ENCODE measurements at places on chromosomes 2 and 18. TPM values are rescaled to one million over a fixed set of nuclear protein-coding genes. Genes with fewer than 3 reads are reported as not detected.

The SDC1 gene
- total RNA-seq, result 1.6 TPM

The GAL3ST2 gene
- not detected for total RNA-seq

The LINC00305 gene
- not detected for total RNA-seq

The CD207 gene
- total RNA-seq, result not detected

The VSNL1 gene
- not detected for total RNA-seq

The DOK6 gene
- total RNA-seq, result not detected

The CD8A gene
- not detected for total RNA-seq

The C2orf80 gene
- not detected for total RNA-seq
